ENCODE measurements at places on chromosomes 11 and 22.

- no peak for DNase-seq
Measured at GRCh38 chr22:48306284-48306683, 1521.4 kb downstream of the BRD1 start.

- no peak for DNase-seq
Measured at GRCh38 chr11:132463295-132464002, 1068.9 kb downstream of the OPCML start.

GRCh38 chr22:42025421-42025820, 26.8 kb downstream of the WBP2NL start:
- DNase-seq, result no peak

GRCh38 chr22:48376428-48376827, 1451.2 kb downstream of the BRD1 start:
- peak; percentile 76 for DNase-seq

DNA sequence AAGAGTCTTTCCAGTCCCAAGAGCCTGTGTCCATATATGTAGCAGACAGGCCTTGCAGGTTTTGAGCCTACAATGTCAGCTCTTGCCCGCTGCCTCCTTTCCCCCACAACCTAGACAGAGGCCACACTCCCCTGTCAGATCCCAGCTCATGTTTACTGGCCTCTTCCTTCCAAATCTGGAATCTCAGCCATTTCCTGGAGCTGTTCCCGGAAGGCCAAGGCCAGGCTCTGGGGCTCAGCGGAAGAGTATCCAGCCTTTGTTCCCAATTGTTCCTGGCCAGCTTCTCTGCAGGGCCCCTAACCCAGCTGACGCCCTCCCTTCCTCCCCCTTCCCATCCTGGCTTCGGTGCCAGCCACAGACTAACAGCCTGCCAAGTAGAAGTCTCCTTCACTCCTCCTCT, 1.0 kb upstream of the ROBO4 start:
- DNase-seq, result peak; percentile 55

- DNase-seq, result peak; percentile 90
Measured at GRCh38 chr22:23565915-23566704, 14.0 kb downstream of the IGLL1 start.

- DNase-seq, result no peak
Measured at GRCh38 chr11:76640501-76640900, 30.0 kb downstream of the LRRC32 start.

- DNase-seq, result peak; percentile 81
Measured at GRCh38 chr11:116644941-116645305, 127.9 kb downstream of the BUD13 start.

DNA sequence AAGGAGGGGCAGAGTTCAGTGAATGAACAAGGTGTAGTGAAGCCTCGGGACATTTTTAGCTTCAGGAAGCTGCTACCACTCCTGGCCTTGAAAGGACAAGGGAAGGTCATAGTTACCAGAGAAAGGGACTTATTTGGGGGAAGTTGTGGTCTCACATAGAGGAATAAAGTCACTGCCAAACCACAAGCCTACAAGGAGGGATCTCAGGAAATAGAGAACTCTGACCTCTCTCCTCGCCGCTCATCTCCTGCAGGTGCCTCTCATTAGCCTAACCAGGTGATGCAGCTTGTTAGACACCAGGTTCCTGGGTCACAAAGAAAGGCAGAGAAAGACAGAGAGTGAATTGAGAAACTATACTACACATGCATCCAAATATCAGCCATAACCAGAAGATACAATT, 14.3 kb upstream of the TOLLIP start:
- no peak for DNase-seq

GRCh38 chr22:27892811-27893210, 26.2 kb downstream of the PITPNB start:
- no peak for DNase-seq

DNA sequence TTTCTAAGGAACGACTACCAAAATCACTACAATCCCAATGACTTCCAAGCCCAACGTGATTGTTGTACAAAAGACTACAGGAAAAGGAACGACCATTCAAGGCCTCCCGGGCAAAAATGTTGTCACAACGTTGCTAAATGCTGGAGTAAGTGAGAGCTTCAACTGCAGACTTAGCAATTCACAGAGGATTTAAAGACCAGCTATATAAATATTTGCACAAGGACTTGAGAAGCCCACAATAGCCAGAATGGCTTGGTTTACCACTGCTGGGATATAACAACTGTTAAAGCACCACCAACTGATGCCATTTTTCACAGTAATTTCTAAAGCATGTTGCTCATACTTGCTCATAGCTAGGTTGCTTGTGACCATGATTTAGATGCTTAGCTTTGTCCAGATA, 78.3 kb downstream of the EMSY start:
- DNase-seq, result no peak

DNA sequence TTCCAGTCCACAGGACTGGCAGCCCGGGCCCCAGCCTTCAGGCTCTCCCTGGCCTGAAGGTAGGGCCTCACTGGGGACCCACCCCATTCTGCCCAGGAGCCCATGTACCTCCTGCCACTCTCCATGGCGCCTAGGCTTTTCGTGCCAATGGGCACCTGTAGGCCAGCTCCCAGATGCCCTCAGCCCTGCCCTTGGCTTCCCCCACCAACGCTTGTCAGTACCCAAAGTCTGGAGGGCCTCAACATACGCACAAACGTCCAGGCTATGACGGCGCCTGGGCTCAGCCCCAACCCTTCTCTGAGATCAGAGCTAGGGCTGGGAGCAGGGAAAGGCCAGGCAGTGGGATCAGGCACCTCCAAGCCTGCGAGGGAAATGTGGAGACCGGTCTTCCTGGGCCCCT, 816.9 kb upstream of the LUZP2 start:
- no peak for DNase-seq

GRCh38 chr11:13279487-13279834, 1.9 kb downstream of the BMAL1 start:
- DNase-seq, result no peak

DNA sequence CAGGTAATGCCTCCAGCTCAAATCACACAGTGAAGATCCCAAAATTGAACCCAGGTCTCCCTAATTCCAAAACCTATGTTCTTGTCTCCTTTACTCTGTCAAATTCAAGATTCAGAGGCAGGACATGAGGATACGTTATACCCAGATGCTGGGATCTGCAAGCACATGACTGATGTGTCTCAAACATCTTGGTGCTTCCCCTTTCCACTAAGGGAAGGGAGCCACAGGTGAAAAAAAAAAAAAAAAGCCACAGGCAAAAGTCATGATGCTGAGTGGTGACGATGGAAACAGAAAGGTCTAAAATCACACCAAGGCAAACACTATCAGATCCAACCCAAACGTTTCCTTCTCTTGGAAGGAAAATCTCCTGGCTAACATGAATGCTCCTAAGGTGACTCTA, 24.0 kb downstream of the ABTB2 start:
- DNase-seq, result no peak

GRCh38 chr22:19984201-19984753, 32.3 kb downstream of the ARVCF start:
- DNase-seq, result no peak

- no peak for DNase-seq
Measured at GRCh38 chr22:44532552-44532951, 34.5 kb upstream of the RTL6 start.

GRCh38 chr11:96197801-96198701, 144.9 kb downstream of the MAML2 start:
- DNase-seq, result no peak

GRCh38 chr11:70494559-70495350, 96.4 kb downstream of the CTTN start:
- DNase-seq, result no peak

- DNase-seq, result no peak
Measured at GRCh38 chr11:127651175-127651887, 650.8 kb upstream of the KIRREL3 start.

DNA sequence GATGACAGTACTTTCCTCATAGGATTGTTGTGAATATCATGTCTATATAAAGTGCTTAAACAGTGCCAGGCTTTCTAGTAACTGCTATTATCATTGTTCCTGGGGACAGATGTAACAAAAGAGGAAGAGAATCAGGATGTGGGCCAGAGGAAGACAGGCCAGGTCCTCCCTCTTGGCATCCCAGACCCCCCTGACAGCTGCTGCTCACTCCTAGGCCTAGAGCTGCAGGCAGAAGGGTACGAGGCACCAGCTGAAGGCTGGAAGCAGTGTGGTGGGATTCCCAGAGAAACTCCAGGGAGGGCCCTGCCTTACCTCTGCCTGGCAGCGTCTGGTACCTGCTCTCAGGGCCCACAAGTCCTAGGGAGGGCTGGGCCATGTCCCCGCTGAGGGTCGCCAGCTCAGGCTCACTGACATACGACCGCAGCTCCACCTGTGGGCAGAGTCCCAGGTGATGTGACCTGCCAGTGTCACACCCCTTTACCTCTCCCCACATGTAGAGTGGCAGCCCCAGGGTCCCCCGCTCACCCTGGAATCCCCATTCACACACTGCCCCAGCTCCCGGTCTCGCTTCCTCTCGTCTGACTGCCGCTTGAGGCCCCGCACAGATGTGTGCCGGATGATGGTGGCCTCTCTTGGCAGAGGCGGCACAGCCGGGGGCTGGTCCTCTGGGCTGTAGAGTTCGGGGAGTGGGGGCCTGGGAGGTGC, 52.2 kb downstream of the C11orf58 start:
- DNase-seq, result no peak

DNA sequence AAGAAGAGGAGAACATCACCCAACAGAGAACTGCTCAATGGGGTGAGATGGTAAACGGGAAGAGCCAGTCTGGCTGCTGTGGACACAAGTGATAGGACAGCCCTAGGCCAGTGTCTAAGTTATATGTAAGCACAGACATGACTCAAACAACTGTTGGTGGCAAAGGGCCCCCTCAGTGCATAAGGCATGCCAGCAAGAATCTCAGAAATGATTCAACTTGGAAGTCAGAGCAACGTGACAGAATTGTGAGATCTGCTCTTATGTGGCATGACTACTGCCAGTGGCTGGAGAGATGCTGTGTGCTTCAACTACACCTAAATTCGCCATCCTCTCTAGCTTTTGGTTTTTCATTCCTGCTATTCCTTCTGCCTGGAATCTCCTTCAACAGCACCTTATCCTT, 7.4 kb downstream of the SLN start:
- no peak for DNase-seq

DNA sequence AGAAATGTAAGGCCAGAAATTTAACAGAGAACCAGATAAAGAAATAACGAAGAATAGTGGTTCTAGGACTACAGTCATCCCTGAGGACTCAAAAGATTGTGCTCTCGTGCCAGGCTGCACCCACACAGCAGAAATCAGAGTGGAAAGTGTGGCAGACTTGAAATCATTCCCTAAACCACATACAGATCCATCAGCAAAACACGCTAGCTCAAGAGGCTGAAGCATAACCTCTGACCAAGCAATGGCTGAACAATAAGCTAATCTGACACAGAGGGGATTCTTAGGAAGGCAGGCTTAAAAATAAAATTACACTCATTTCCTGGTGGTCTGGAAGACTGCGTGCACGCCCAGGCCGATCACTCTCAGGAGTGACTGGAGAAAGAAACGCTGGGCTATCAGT, 19.0 kb downstream of the NCF4 start:
- DNase-seq, result no peak

- peak; percentile 67 for DNase-seq
Measured at GRCh38 chr11:9060700-9061111, 30.7 kb downstream of the SCUBE2 start.

GRCh38 chr22:49657275-49657973, 170.2 kb downstream of the BRD1 start:
- no peak for DNase-seq

- DNase-seq, result no peak
Measured at GRCh38 chr22:47352920-47353700, 590.7 kb downstream of the TBC1D22A start.

DNA sequence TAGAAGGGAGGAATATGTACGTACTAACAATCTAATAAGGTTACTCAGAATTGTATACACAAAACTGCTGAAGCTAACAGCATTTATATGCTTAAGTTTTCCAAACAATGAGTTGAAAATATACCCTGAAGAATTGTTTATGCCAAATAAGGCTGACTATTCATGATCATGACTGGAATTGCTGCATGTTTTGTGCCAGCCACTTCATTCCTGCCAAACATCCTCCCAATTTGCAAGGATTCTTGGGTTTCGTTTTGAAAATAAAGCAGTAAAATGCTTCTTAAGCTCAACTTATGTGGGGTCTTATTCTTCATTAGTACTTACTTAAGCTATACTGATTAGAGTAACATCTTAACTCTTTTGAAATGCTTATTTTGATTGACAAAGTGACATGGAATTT, 149.0 kb downstream of the SPON1 start:
- no peak for DNase-seq

- DNase-seq, result no peak
Measured at GRCh38 chr11:15228331-15228849, 113.7 kb downstream of the INSC start.

GRCh38 chr11:13487661-13488030, 8.2 kb downstream of the PTH start:
- DNase-seq, result peak; percentile 70

- DNase-seq, result no peak
Measured at GRCh38 chr11:109037856-109038780, 373.2 kb downstream of the DDX10 start.

DNA sequence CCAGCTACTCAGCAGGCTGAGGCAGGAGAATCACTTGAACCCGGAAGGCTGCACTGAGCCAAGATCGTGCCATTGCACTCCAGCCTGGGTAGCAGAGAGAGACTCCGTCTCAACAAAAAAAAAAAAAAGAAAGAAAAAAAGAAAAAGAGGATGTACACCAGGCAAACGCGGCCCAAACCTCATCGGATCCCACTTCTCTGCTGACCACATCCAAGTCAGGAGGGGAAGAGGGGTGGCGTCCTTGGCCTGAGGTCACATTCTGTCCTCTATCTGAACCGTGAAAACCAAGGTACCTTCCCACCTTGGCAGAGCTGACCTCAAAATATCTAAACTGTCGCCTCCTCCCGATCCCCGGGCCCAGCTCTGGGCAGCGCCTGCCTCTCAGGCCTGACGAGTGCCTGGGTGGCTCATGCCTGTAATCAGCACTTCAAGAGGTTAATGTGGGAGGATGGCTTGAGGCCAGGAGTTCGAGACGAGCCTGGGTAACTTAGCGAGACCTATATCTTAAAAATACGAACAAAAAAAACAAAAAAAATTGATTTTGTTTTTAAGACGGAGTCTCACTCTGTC, 25.1 kb downstream of the RGL4 start:
- DNase-seq, result no peak

DNA sequence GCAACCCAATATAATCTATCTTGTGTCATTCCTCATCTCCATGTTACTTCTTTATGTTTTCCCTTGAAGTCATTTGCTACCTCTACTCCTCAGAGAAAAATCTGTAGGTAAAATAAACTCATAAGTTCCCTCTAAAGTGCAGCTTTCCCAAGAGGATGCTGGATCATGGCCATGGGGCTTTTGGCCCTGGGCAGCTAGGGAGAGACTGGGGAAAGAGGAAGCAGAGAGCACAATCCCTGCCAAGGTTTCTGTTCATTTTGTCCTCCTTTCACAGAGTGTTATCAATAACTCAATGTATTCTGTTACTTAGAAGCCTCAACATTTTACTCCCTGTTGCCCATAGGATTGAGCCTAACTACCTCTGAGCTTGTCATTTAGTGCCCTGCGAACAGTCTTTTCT, 9.0 kb downstream of the RNF121 start:
- DNase-seq, result no peak

DNA sequence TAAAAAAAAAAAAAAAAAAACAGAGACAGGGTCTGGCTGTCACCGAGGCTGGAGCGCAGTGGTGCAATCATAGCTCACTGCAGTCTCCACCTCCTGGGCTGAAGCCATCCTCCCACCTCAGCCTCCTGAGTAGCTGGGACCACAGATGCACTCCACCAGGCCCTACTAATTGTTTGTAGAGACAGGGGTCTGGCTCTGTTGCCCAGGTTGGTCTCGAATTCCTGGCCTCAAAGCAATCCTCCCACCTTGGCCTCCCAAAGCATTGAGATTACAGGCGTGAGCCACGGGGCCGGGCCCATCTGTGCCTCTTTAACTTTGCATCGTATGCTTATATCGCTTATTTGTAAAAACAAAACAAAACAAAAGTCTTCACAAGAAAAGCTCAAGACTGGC, 3.1 kb downstream of the CPT1A start:
- DNase-seq, result no peak

All from H7 (cell line).